ENCODE measurements at places on chromosomes 6 and 20. TPM values are rescaled to one million over a fixed set of nuclear protein-coding genes. Genes with fewer than 3 reads are reported as not detected.
A peak's percentile ranks its signal among the peaks of the same experiment; 100 is the strongest.

Gene ULBP2
- total RNA-seq, result 1.1 TPM

DNA sequence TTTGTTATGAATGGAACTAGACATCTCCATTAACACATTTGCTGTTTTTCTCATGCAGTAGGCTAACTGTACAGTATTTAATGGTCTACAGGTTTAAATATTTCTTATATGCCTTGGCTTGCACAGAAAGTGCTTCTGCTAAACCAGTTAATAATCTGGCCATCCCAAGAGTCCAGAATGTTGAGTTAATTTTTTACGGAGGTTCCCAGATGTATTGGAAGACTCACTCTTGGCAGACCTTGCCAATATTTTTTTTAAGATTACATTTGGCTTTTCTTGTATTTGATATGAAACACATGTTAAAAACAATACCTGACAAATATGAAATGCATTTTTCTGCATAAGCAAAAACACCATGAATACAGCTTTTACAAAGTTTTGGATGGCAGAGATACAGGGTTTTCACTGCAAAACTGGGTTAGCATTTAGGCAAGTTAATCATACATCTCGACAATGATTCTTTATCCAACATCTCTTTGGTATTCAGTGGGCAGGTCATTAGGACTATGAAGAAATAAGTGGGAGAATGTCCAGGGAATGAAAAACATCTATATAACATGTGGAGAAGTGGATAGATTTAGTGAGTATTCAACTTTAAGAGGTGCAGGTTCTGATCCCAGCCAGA lies 94.0 kb downstream of the SGK1 start:
- DNase-seq, result no peak

GRCh38 chr6:1406306-1407072 lies 17.1 kb downstream of the FOXF2 start:
- peak; percentile 39 for DNase-seq

DNA sequence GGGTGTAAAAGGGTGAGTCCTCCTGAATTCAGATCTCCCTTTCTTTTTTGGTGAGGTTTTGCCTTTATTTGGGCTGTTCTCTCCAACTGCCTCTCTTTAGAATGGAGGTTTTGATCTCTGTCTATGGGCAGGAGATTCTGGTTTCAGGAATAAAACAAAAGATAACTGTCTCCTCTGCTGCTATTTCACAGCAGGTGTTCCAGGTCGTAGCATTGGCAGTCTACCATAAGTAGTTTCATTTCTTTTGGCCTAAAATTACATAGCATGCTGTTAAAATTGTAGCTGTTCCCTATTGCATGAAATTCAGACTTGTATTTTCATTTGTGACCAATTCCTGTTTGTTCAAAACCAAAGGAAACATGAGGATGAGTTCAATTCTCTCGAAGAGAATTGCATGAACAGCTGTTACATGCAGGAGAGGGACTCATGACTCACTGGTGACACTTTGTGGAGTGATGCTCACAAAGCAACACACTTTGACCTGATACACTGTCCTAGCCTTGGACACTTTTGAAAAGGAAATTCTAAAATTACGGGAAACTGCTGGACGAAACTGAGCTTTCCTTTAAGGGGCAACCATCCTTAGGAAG lies 76.8 kb upstream of the SIRPG start:
- no peak for DNase-seq

GRCh38 chr6:36701401-36701991 lies 3.9 kb downstream of the RAB44 start:
- DNase-seq, result no peak

- DNase-seq, result no peak
Observed at GRCh38 chr6:106442395-106442794, 81.9 kb downstream of the CRYBG1 start.

Data from cardiac septum (tissue), 1 donor.